ENCODE measurements at places on chromosomes 13 and 19. TPM values are rescaled to one million over a fixed set of nuclear protein-coding genes. Genes with fewer than 3 reads are reported as not detected.

The DPF1 gene
- total RNA-seq: 0.79 TPM

The PSG4 gene
- not detected for total RNA-seq

The THSD1 gene
- 11.3 TPM for total RNA-seq

The SLC5A5 gene
- total RNA-seq: not detected

The S1PR5 gene
- 6.6 TPM for total RNA-seq

The GGACT gene
- total RNA-seq: 5.1 TPM

The FFAR1 gene
- not detected for total RNA-seq

The ZNF382 gene
- 9.3 TPM for total RNA-seq

GRCh38 chr13:73286177-73286576 is 227.4 kb downstream of the KLF5 start:
- no peak for DNase-seq

GRCh38 chr13:26377038-26377437 is 123.1 kb downstream of the CDK8 start:
- no peak for DNase-seq

- no peak for DNase-seq
Observed at GRCh38 chr13:23865026-23865425, 24.2 kb downstream of the MIPEP start.

- no peak for DNase-seq
Observed at GRCh38 chr19:17577457-17578097, 22.1 kb downstream of the COLGALT1 start.

DNA sequence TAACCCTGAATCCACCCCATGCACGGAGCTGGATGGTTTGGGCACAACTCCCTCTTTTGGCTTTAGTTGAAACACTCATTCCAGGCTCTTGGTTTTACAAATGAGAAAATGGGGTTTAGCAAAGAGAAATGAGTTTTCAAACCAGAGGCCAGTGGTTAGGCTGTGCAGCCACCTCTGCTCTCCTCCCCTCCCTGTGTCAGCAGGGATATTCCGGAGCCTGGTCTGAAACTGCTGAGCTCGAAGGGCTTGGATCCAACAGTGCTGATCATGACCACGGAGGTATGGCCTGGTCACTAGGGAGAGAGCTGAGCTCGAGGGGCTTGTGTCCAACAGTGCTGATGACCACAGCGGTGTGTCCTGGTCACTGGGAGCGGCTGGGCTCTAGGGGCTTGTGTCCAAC is 41.5 kb downstream of the ZNF787 start:
- no peak for DNase-seq

DNA sequence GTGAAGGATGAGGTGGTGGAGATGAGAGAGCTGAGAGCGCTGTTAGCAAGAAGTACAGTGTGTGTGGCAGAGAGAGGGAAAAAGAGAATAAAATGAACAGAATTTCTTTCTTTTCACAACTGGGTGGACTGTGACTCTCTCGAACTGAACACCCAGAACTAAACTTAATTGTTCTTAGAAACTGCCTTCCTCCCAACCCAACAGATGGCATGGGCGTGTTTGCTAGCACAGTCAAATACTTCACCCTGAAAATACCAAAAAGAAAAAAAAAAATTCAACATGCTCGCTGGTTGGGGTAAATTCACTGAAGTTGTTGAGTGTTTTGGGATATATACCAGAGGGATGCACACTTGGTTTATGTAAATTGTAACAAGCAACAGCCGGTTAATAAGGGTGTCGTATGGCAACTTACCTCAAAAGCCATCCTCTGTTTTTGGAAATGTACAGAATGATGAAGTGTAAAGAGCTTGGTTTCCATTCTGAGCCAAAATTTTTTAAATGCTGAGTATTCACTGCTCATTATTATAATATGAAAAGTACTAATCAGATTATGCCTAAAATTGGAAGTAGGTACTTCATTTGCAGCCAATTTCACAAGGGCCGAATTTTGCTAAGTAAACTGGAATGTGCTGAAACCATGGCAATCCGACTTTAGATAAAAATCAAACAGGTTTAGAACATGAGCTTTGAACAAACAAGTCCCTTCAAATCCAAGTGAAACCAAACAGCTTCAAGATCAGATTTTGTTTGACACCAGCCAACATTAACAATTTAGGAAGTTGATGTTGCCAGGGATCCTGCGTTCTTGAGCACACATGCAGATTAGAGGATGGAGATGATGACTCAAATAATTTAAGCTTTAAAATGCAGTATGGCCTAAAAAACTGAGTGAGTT is 115.8 kb downstream of the ZIC5 start:
- DNase-seq: no peak

GRCh38 chr19:31421082-31421481 is 71.8 kb upstream of the TSHZ3 start:
- no peak for DNase-seq

- peak; percentile 39 for DNase-seq
Observed at GRCh38 chr13:113926301-113926761, 47.5 kb downstream of the C13orf46 start.

- peak; percentile 62 for DNase-seq
Observed at GRCh38 chr13:98483601-98484288, 93.2 kb downstream of the STK24 start.

DNA sequence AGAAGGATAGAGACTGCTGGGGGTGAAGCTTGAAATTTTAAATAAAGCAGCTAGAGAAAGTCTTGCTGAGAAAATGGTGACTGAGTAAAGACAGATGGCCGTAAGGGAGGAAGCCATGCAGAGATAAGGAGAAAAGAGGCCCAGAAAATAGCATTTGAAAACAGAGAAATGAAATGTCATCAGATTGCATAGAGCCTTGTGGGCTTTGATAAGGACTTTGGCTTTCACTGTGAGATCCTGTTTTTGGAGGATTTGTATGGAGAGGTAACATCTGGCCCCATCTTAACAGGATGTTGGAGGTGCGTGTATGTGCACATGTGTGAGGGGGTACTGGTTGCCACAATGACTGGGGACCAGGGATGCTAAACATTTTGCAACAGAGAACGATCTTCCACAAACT is 19.5 kb upstream of the ATP8A2 start:
- DNase-seq: no peak

- DNase-seq: no peak
Observed at GRCh38 chr13:106786006-106786563, 218.1 kb upstream of the ARGLU1 start.

GRCh38 chr13:49258089-49258796 is 10.5 kb downstream of the CDADC1 start:
- no peak for DNase-seq

GRCh38 chr13:42860485-42860884 is 79.1 kb downstream of the FAM216B start:
- no peak for DNase-seq

DNA sequence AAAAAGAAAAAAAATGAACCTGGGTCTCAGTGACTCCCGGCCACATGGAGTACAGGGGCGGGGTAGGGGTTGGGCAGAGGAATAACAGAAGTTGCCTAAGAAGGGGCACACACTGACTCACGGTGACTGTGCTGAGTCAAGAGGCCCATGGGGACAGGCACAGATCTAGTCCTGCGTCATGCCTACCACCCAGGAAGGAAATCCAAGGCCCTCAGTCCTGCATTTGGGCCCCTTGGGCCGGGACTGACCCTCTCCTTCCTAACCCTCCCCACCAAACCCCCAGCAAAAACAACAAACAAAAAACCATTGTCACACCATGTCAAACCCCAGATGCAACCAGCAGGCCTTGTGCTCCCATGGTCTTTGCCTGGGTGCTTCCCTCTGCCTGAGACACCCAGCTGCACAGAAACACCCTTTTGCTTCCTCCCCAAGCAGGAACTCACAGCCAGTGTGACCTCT is 9.6 kb upstream of the NOTCH3 start:
- no peak for DNase-seq
